ENCODE measurements at places on chromosomes 1 and 21.

GRCh38 chr1:100107696-100108095, 25.0 kb downstream of the SASS6 start:
- no peak for DNase-seq

- DNase-seq, result no peak
Observed at GRCh38 chr1:211343607-211344006, 17.0 kb downstream of the TRAF5 start.

DNA sequence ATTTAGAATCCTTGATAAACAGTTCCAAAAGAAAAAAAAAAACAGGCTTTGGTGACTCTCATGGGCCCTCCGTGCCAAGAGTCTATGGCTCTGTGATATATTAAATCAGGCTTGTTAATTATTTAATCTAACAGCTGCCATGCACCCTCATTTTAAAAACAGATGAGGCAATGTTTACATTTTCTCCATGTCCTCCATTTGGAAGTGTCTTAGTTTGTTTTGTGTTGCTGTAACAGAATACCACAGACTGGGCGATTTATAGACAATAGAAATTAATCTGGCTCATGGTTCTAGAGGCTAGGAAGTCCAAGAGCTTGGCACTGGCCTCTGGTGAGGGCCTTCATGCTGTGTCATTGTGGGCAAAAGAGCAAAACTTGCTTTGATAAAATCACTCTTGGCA, 58.0 kb downstream of the B3GALT5 start:
- DNase-seq, result no peak

DNA sequence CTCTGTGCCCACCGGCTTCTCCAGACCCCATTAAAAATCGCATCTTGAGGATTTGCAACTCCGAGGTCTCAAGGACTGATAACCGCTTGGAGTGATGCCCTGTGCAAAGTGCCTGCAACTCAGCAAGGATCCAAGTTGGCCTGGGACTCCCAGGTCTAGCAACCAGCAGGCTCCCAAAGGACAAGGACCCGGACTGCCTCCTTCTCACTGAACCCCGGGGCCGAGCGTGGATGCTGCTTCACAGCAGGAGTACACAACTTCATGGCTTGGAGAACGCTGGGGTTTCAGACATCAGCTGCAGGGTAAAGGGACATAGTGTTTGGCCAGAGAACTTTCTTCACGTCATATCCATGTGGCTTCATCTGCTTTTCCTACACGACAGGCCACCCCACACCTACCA, 65.2 kb downstream of the ATP5PO start:
- no peak for DNase-seq

DNA sequence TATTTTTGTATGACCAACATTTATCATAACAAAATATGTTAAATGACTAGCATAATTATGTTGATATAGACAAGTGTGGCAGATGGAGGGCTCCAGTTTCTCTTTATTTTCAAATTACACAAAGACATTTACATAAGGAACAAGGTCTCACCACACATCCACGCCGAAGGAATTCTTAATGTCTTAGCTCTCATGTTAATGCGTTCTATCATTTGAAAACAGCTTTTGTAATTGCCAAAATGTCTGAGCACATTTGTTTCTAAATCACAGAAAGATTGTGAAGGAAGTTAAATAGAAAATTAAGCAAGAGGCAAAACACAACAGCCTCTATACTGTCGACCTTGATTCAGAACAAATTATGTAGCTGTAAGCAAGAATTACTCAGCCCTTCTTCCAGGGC, 223.0 kb upstream of the NR5A2 start:
- DNase-seq, result no peak
